ENCODE measurements at places on chromosomes 6 and 20.

- no peak for DNase-seq
These were observed 29.6 kb upstream of the DNAAF9 start for GRCh38 chr20:3436864-3437574.

GRCh38 chr20:48283470-48284110 lies 498.3 kb upstream of the SULF2 start:
- DNase-seq: no peak

- no peak for DNase-seq
These were observed 75.9 kb downstream of the PHACTR3 start for GRCh38 chr20:59680148-59680650.

- no peak for DNase-seq
These were observed 279.2 kb downstream of the PTPRK start for GRCh38 chr6:128241216-128241615.

- DNase-seq: no peak
These were observed 232.8 kb upstream of the GMDS start for GRCh38 chr6:2478200-2478599.

- no peak for DNase-seq
These were observed 146.3 kb upstream of the B3GAT2 start for GRCh38 chr6:71103130-71103529.

Data from stimulated activated CD4-positive, alpha-beta T cell treated with anti-CD3 and anti-CD28 coated beads, Interleukin-4, amount 100 ng/mL, for 48 hours (primary cell).